ENCODE measurements at places on chromosomes 3 and 15.

DNA sequence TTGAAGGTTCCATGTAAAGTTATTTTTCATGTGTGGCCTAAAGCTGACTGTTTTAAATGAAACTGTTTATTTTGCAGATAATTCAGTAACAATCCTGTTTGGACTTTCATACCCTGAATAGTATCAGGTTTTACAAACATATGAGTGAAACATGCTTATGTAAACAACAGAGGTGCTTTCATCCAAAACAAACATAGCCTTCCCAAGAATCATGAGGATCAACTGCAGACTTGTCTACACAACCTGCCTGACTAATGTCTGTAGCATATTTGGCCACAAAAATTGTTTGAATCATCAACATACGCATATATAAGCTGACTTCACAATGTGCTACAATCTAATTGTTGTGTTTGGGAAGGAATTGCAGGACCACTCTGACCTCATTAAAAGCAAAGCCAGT lies 190.4 kb downstream of the DIPK2A start:
- DNase-seq, result no peak

DNA sequence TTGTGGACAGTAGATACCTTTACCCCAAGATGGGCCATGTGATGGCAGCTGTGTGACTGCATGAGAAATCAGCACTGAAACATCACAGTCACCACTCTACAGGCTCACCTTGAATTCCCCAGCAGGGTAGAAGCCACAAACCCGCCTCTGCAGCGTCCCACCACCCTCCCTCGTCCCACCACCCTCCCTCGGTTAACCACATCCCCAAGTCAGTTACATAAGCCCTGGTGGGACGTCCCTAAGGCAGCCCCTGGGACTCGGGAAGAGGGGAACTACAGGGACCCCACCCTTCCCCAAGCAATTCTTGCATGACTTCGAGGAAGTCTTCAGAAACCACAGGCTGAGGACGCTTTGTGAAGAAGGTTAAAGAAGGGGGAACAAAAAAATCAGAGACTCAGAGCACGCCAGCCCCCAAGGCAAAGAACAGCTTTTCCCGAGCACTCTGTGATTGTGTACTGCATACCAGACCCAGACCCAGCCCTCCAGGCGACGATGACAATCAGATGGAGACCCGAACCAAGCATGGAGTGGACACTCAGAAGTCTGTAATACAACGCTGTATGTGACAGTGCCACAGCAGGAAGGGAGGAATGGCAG lies 60.5 kb downstream of the SH3BP5 start:
- peak; percentile 99 for DNase-seq

DNA sequence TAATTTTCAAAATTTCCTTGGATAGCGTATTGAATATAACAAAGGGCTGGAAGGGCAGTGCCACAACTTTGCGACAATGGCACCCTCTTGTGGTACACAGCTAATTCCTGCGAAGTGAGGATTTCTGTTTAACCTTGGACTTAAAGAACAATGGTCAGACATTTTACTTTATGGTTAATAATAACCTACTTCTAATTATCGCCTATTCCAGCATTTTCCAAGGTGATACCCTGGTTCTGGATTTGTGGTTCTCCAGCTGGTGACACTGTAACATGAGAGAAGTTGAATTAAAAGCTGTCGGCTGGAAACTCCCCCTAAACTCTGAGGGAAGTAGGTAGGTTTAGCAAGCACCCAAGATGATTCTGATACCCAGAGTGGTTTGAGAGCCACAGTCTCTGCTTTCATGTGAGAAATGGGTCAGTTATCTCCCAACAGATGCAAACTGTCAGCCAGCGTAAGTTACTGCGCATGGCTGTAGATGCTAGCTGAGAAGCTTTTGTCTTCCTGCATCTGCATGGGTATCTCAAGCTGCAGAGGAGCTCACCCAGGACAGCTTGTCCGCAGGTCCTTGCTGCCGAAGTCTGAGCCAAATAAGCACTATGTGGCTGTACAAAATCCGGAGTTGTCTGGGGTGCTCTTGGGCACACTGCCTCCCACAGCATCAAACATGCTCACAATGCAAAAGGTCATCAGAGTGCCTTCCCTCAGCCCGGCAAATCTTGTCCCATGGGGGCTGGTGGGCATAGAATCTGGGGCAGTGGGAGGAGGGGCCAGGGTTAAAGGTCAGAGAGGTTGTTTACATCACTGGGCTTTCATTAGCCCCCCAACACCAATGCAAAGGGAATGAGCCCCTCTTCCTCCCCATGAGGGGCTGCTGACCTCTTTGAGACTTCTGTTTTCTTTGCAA lies 6.6 kb upstream of the CHSY1 start:
- peak; percentile 83 for DNase-seq

GRCh38 chr15:72786242-72786641 lies 2.7 kb upstream of the ADPGK start:
- no peak for DNase-seq

DNA sequence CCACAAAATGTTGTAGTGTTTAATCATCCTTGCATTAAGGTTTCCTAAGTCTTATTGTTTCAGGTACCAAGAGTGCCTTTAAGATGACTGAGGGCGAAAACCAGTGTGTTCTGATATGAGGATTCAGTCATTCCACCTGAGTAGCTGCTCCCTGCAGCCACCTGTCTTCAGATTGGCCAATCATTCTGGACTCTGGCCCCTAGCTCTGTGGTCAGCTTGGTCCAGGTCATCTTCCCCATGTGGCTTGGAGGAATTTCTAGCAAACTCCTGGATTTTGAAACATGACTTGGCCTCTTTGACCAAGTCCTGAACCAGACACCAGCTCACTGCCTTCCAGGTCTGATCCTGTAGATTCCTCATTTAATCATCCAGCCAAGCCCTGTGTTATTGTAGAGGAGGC lies 7.8 kb upstream of the SLC7A14 start:
- DNase-seq, result no peak

DNA sequence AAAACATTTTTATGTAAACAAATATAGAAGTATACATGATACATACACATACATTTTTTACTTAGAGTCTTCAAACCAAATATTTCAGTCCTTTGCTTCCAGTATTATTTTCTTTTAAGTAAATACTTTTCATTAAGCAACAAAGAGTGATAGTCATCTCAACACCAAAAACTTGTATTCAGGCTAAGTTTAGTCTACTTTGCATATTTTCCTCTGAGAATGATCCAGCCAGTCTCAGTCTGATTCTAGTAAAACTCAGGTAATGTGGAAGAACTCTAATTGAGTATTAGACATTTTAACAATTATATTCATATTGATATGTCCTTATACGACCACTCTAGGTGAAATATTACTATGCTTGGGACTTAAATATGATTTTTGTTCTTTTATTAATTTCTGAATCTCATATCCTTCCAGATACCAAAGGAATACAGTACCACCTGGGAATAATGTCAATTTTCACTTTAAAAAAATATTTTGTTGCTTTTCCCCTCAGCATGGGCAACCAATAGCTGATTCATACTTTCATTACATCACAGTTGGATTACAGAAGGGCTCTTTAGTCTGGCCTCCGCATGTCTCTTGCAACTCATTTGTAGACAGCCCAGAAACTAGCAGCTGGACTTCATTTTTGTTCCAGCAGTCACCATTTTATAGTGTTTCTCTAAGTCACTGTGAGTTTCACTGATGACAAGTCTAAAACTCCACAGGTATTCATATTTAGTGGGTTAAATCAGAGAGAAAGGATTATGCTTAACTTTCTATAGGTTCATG lies 390.4 kb downstream of the ZBTB20 start:
- DNase-seq, result no peak

DNA sequence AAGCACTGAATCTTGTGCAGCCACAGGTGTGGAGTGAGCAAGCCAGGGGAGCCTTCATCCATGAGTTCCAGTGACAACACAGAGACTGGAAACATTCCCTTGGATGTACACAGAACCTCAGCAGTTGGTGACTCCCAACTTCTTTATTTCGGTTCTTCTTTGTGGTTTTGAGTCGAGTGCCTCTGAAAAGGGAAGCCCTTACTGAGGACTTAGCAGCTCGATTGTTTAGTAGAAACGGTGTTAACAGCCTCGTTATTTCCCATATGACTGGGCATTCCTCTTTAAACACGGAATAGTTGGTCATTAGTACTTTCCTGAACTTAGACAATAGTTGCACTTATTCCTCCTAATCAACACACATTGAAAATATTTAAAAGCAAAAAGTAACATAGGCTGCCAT lies 7.7 kb downstream of the SLCO3A1 start:
- DNase-seq, result peak; percentile 83

GRCh38 chr3:46574881-46575576 lies 8.9 kb upstream of the LRRC2 start:
- DNase-seq, result no peak

- no peak for DNase-seq
Observed at GRCh38 chr15:91461377-91461776, 361.3 kb downstream of the SV2B start.

DNA sequence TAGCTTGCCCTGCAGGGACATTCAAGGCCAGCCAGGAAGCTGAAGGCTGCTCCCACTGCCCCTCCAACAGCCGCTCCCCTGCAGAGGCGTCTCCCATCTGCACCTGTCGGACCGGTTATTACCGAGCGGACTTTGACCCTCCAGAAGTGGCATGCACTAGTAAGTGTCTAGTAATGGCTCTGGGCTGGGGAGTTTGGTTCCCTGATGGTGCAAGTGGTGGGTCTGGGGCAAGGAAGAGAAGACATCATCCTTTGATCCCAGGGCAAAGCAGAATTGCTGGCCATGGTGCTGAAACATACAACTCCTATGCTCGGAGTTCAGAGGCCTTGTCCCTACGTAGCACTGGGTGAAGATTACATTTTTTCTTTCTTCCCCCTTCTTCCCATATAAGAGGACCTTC lies 311.4 kb downstream of the EPHB1 start:
- peak; percentile 43 for DNase-seq

GRCh38 chr3:49620728-49621127 lies 53.4 kb upstream of the APEH start:
- DNase-seq, result no peak

DNA sequence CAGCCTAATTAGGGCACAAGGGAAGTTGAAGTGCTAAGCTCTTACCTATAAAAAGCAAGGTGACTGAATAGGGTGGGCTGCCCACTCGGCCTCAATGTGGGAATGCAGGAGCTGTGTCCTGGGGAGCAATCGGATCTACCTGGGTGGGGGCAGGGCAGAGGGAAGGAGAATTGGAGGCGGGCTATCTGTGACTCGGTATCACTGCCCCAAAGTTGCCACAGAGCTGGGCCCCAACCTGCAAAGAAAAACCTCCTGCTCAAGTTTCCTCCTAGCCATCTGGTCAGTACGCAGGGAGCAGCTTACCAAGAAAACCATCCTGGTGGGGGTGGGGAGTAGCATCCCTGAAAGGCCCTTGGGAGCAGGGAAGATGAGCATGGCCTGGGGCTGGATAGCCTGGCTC lies 10.7 kb downstream of the CIB2 start:
- DNase-seq, result no peak

DNA sequence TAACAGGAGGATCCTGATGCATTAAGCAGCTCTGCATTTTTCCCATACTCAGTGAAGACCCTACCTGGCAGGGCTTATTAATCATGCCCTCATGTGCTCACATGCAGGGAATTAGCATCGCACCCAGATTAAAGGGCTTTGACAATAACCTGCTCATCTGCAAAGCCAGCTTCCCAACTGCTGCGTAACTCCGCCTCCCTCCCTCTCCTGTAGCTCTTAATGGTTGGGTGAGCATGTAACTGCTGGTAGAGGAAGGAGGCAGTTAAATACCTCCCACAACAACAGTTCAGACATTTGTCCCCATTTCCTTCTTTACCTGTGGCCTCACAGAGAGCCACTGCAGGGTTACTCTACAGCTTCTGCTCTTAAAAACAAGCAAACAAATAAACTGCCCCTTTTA lies 203.6 kb upstream of the WNT5A start:
- no peak for DNase-seq

GRCh38 chr3:143294188-143294587 lies 174.6 kb downstream of the CHST2 start:
- no peak for DNase-seq

DNA sequence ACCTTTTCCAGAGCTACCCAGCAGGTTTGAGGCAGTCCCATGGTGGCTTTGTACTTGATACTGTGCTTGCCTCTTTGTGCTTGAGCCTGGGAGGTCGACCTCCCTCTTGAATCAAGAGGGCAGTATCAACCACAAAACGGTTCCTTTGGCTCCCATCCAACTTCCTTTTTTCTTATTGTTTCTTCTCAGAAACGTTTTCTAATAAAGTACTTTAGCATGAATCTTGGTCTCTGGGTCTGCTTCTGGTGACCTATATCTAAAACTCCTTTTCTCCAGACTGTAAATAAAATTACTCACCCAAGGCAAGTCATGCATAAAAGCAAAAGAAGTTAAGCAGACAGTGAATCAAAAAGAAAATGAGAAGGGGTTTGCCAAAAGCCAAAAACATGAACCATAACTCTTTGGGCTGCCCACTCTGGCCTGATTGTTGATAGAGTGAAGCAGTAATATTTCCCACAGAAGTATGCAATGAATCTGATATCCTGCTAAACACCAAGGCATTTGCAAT lies 112.2 kb upstream of the SLC4A7 start:
- DNase-seq, result peak; percentile 82

DNA sequence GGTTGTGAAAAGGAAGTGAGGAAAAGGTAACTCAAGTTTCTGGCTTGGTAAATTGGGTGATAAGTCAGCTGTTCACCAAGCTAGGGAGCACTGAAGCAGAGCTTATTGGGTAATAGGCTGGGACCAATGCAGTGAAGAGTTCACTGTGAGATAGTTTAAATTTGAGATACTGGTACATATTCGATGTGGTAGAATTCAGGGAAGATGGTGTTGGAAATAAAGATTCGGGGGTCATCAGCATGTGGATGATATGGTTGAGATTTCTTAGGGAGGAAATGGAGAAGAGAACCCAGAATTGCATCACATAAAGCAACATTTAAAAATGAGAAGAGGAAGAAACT lies 16.9 kb downstream of the MME start:
- no peak for DNase-seq

DNA sequence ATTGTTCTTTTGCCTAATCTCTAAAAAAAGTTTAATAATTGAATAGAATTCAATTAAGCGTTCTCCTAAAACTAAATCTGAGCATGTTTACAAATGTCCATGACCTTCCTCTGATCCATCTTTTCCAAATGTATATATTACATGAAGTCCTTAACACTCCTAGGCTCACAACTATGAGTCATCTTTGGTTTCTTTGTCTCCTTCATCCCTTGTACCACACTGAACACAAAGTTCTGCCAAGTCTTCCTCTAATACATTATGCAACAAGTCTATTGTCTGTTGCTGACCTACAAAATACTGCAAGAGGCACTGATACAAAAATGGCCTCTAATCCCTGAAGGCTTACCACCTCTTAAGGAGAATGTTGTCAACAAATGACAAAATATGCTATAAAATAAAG lies 550.2 kb downstream of the PYDC2 start:
- no peak for DNase-seq

- no peak for DNase-seq
Observed at GRCh38 chr3:196694941-196695848, 16.9 kb downstream of the CEP19 start.

- DNase-seq, result no peak
Observed at GRCh38 chr3:61559136-61559731, 2.1 kb upstream of the PTPRG start.

DNA sequence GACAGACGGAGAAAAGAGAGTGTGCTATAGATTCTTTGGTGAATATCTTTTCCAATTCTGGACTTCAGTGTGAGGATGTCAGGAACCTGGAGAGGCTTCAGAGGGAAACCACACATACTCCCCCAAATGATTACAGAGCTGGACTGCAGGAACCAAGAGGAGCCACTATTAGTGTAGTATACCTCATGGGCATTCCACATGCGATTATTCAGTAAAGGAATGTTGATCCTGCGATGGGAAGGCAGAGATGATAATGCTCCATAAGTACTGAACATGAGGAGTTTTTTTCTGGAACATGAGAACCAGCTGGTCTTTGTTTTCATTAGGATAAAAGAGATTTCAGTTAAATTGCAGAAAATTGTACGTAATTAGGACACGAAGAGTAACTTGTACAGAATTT lies 18.7 kb downstream of the STARD9 start:
- no peak for DNase-seq

Data from NB4 (cell line).